ENCODE measurements at places on chromosomes 4 and X.

- DNase-seq, result no peak
Measured at GRCh38 chrX:37904833-37905232, 57.5 kb upstream of the DYNLT3 start.

- no peak for DNase-seq
Measured at GRCh38 chr4:6161921-6162464, 38.4 kb downstream of the JAKMIP1 start.

DNA sequence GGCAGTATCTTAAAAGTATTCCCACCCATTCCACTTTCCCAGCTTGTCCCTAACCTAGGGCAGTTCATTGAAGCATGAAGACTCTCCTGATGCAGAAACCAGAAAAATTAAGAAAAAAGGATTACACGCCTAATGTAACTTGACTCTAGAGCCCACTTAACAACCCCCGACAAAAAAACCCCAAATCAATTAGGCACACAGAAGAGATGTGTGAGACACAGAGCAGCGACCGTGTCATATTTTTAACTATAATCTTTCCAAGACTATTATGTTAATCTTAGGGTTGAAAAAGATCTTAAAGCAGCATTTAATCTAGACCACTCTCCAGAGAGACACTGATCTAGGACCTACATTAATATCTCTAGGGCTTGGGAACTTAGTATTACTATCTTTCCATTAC, 1.3 kb downstream of the YTHDC1 start:
- DNase-seq, result peak; percentile 25

- DNase-seq, result no peak
Measured at GRCh38 chr4:78018271-78019049, 38.7 kb upstream of the FRAS1 start.

DNA sequence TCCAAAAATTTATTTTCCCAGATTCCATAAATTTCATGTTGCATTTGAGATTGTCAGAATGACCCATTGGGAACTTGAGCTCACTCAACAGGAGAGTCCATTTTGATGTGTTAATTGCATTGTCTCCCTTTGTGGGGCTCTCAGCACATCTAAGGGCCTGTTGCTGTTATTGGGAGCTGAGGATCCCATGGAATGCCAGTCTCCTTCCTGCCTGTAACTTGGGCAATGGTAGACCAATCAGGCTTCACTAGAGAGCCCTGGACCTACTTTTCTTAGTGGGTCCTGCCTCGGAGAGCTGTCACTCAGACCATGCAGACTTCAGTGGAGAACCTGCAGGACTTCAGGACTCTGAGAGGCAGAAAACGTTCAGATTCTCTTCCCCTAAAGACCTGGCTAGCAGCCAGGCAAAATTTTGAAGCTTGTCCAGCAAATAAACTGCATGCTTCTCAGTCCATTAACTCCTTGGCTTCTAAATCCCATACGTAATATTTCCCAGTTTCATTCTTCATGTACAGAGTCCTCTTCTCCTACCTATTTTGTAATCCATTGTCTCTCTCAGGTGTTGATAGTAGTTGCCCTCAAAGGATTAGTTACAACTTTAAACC, 25.1 kb downstream of the OCRL start:
- no peak for DNase-seq

- DNase-seq, result peak; percentile 66
Measured at GRCh38 chr4:168880811-168881595, 129.1 kb downstream of the CBR4 start.

DNA sequence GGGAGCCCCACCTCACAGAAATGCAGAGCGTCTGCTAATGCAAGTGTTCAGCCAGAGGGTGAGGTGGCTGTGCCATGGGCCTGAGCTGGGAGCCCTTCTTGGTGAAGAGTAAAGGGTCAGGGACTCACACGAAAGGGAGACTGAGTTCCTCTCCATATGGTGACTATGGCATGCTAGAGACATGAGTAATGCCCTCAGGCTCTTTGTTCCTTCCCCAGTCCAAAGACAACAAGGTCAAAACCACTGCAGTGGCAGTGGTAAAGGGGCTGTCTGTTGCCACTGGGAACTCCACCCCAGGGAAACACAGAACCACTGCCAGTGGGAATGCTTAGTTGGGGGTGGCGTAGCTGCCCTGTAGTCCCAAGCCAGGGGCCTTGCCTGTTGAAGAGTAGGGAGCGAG, 22.4 kb downstream of the RAB40AL start:
- no peak for DNase-seq

GRCh38 chrX:68355629-68355920, 77.7 kb downstream of the OPHN1 start:
- no peak for DNase-seq

GRCh38 chrX:41289095-41289494, 44.9 kb upstream of the DDX3X start:
- no peak for DNase-seq

DNA sequence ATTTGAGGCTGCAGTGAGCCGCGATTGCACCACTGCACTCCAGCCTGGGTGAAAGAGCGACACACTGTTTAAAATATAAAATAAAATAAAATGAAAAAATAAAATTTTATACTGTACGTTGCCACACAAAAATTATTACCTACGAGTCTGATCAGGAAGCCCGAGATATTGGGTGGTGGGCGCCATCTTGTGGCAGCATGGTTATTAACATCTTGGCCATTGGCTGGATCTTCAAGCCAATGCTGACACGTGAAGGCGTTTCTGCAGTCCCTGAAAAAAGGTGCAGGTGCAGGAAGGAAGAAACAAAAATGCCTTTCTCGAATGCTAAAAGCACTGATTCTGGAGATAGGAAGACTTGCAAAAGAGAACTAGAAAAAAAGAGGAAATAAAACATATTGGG, 4.9 kb upstream of the TLR8 start:
- DNase-seq, result peak; percentile 68

DNA sequence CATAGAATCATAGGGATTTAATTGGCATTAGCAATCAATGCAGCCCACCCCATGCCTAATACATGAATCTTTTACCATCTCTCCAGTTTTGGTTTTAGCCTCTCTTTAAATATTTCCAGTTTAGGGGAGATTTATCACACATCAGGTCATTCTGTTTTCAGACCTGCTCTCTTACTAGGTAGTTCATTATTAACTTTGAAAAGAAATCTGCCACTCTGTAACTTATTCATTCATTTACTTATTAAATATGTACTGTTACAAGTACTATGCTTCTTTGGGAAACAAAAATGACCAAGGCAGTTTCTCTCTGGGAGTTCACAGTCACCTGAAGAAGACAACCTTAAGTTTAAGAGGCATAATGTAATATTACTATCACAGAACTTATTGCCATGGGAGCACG, 62.1 kb downstream of the USO1 start:
- no peak for DNase-seq

DNA sequence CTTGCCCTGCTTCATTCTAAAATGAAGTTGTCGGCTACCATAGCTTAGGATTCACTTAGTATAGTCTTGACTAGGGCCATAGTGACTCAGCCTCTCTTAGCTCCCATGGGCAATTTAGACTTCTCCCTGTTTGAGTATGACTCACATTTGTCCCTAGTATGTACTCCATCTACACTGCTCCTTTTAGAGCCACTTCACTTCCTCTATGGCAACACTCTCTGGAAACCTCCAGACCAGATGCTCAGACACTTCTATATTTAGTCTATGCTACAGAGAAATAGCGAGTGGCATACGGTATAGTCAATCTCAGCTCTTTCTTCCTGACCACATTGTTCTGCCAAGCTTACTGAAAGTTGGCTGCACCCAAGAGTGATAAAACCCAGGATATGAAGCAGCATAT, 11.2 kb downstream of the MEPE start:
- peak; percentile 18 for DNase-seq

DNA sequence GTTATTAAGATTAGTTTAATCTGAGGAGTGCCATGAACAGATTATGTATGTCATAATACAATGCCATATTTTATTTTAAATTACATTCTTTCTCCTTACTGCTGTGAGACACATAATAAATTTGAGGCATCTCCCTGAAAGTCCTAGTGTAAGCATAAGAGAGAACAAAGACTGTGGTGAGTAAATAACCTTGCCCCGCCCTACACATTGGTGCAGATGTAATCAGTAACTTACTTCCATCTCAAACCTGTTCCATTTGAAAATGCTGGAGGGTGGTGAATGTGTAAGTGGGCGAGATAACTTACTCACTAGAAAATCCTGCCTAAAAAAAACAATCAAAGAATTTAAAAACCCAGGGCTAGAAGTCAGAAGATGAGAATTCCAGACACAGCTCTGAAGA, 338.1 kb upstream of the SLIT2 start:
- DNase-seq, result no peak

- DNase-seq, result peak; percentile 34
Measured at GRCh38 chr4:96035727-96036126, 195.8 kb downstream of the PDHA2 start.

DNA sequence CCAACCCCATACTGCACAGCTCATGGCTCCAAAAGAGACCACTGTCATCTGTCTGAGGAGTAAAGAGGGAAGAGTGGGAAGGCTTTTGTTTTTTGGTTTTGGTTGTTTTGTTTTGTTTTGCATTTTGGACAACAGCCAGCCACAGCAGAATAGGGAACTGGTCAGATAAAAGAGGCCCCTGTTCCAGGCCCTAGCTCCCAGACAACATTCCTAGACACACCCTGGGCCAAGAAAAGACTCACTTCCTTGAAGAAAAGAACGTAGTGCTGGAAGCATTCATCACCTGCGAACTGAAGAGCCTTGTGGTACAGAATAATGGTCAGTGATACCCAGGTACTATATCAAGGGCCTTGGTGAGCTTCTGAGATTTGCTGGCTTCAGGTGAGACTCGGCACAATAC, 619.4 kb upstream of the SPANXN1 start:
- DNase-seq, result no peak

GRCh38 chr4:110780538-110780937, 157.7 kb upstream of the PITX2 start:
- DNase-seq, result no peak

- no peak for DNase-seq
Measured at GRCh38 chr4:1245481-1246051, 3.4 kb downstream of the CTBP1 start.

GRCh38 chr4:64144994-64145393, 264.3 kb downstream of the TECRL start:
- DNase-seq, result no peak

GRCh38 chrX:78029663-78030062, 60.2 kb upstream of the PGAM4 start:
- DNase-seq, result peak; percentile 39

- peak; percentile 38 for DNase-seq
Measured at GRCh38 chr4:81470456-81471297, 1.0 kb downstream of the RASGEF1B start.

GRCh38 chr4:102403116-102403515, 57.8 kb upstream of the SLC39A8 start:
- DNase-seq, result no peak

- DNase-seq, result no peak
Measured at GRCh38 chr4:128668566-128668965, 140.9 kb upstream of the JADE1 start.

DNA sequence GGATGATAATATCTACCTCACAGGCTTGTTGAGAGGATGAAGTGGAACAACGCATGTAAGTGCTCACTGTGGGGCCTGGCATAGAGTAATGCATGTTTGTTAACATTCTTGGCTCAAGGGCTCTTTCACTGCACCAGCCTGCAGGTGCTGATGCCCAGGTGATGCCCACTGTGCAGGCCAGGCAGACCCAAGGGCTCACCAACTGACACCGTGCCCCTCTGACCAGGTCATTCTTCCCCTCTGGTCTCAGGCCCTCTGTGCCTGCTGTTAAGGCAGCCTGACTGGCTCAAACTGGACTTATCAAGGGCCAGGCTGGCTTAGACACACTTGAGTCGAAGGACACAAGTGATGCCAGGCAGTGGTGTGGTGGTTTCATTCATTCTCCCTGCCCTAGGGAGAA, 90.5 kb downstream of the PJA1 start:
- DNase-seq, result no peak

GRCh38 chr4:150152766-150153165, 74.5 kb downstream of the DCLK2 start:
- no peak for DNase-seq

DNA sequence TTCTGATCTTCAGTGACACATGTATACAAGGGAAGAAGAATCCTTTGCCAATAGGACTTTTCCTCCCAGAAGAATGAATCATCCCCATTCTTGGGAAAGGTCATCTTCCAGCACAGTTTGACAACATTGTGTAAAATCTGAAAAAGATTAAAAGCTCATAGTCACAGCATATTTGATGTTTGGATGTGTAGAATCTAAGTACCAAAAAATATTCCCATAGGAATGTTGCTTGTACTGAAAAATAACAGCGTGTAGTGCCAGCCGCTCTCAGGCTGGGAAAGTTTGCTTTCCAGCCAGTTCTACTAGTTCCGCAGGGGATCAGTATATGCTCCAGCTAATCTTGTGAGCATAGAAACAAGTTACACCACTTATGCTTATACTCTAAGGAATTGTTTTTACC, 74.7 kb upstream of the IL13RA1 start:
- DNase-seq, result no peak

GRCh38 chrX:130097507-130098209, 12.6 kb downstream of the ELF4 start:
- peak; percentile 76 for DNase-seq

DNA sequence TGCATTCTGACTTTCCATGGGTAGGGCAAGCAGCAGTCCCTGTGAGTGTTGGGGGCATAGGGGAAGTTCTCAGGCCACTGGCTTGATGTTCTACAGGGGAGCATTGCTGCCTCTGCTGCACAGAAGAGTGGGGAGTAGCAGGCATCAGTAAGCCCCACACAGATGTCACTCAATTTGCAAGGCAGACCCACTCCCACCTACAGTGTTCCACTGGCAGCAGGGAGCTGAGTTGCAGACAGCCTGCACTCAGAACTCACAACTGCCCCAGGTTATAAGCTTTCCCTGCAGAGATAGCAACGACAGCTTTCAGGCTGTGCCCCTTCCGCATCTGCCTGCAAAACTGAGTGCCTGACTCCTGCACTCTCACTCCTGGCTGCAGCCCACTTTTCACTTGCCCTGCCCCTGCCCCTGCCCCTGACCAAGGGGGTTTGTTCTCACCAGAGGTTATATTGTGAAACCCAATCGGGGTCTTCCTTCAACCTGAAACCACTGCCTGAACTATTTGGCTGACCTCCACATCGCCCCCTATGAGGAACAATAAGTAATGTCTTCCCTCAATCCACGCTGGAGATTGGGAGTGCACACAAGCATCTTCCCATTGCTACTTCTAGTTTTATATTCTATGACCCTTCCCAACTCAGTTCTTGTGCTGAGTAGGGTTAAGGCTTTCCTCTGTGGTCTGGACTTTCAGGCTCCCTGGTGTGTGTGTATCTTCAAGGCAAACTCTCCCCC, 227.4 kb upstream of the CXorf51B start:
- DNase-seq, result no peak

GRCh38 chrX:40734971-40735324, 394 bp downstream of the MED14 start:
- peak; percentile 30 for DNase-seq

DNA sequence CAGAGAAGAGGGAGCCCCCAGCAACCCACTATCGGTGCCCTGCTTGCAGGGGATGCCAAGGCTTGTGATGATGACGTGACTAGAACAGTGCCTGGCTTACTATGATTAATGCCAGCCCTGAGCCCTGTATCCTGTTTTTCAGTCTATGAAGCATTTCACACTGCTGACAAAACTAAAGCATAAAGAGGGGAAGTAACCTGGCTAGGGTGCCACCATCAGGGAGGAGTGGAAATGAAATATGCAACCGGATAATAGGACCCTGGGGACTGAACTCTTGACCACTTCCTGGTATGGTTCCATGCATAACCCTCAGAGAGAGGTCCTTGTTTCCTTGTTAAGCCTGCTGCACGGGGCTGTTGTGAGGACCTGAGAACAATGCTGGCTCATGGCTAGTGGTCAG, 50.3 kb downstream of the MED28 start:
- peak; percentile 15 for DNase-seq
